ENCODE measurements at places on chromosomes 13 and 19.

DNA sequence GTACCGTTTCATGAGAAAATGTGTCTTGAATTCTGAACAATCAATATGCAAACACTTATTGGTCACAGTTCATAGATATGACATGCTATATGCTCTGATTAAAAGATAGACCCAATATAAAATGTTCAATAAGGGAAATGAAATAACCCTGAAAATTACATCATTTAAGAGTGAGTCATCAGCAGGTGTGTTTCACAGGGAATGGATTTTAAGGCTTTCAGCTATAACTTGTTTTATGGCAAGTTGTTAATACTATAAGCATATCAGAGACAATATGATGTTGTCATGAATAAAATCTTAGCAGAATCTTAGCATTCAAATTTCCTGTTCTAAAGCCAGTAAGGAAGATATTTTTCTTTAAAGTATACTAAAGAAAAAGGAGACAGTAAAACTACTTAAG, 483.4 kb upstream of the PCDH9 start:
- H3K27me3 ChIP-seq: no peaks in the 10 kb centered on the region
- no peak for DNase-seq
- H3K4me1 ChIP-seq: no peaks in the 10 kb centered on the region
- H3K36me3 ChIP-seq: no peaks in the 10 kb centered on the region
- no peak overlapping the region for H3K27ac ChIP-seq
- no peak overlapping the region for H3K4me3 ChIP-seq

DNA sequence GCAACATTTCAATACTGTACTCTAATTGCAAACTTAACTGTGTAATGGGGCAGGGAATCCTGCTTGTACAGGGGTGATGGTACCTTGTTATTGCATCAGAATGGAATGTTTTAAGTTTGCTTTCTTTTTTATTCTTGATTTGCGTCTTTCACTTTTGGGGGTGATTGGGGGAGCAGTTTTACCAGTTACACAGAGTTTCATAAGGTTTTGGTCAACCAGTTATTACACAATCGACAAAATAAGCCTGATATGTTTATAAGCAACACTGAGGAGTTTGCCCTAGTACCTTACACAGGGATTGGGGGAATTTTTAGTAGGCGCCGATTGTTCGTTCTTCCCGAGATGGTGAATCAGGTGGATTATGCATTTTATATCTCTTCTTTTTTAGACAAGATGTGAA, 2.7 kb downstream of the KLF5 start:
- H3K4me1 ChIP-seq: peaks cover 6% of the 10 kb centered on the region
- H3K36me3 ChIP-seq: no peaks in the 10 kb centered on the region
- no peak overlapping the region for H3K4me3 ChIP-seq
- no peak overlapping the region for H3K27ac ChIP-seq

DNA sequence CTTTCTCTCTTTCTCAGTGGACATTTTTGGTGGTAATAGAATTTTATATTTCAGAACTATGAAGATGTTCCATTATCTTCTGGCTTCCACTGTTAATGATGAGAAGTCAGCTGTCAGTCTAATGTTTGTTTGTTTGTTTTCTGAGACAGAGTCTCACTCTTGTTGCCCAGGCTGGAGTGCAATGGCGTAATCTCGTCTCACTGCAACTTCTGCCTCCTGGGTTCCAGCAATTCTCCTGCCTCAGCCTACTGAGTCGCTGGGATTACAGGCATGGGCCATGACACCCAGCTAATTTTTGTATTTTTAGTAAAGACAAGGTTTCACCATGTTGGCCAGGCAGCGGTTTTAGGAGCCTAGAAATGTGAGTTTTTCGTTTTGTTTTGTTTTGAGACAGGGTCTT, 4.7 kb downstream of the ZNF317 start:
- H3K4me1 ChIP-seq: peaks cover 12% of the 10 kb centered on the region
- DNase-seq: no peak
- H3K27me3 ChIP-seq: no peaks in the 10 kb centered on the region
- no peak overlapping the region for H3K4me3 ChIP-seq
- peaks cover 5% of the 10 kb centered on the region for H3K36me3 ChIP-seq
- no peak overlapping the region for H3K27ac ChIP-seq

DNA sequence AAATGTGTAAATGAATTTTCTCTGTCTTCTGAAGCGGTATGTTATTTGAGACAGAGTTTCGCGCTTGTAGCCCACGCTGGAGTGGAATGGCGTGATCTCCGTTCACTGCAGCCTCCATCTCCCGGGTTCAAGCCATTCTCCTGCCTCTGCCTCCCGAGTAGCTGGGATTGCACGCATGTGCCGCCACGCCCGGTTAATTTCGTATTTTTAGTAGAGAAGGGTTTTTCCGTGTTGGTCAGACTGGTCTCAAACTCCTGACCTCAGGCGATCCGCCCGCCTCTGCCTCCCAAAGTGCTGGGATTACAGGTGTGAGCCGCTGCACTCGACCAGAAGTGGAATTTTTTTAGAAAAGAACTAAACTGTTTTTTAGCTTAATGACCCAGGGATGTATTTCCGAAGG, 3.4 kb upstream of the ZNF808 start:
- no peaks in the 10 kb centered on the region for H3K36me3 ChIP-seq
- no peak overlapping the region for H3K4me3 ChIP-seq
- no peaks in the 10 kb centered on the region for H3K27me3 ChIP-seq

- no peak overlapping the region for H3K27ac ChIP-seq
- DNase-seq: no peak
- peaks cover 18% of the 10 kb centered on the region for H3K36me3 ChIP-seq
- H3K4me1 ChIP-seq: no peaks in the 10 kb centered on the region
Measured at GRCh38 chr19:4980838-4981680, 12.1 kb downstream of the KDM4B start.

- no peaks in the 10 kb centered on the region for H3K36me3 ChIP-seq
- H3K4me3 ChIP-seq: no peak overlapping the region
- no peak for DNase-seq
- H3K4me1 ChIP-seq: no peaks in the 10 kb centered on the region
- no peak overlapping the region for H3K27ac ChIP-seq
Measured at GRCh38 chr19:5154129-5154798, 185.4 kb downstream of the KDM4B start.

DNA sequence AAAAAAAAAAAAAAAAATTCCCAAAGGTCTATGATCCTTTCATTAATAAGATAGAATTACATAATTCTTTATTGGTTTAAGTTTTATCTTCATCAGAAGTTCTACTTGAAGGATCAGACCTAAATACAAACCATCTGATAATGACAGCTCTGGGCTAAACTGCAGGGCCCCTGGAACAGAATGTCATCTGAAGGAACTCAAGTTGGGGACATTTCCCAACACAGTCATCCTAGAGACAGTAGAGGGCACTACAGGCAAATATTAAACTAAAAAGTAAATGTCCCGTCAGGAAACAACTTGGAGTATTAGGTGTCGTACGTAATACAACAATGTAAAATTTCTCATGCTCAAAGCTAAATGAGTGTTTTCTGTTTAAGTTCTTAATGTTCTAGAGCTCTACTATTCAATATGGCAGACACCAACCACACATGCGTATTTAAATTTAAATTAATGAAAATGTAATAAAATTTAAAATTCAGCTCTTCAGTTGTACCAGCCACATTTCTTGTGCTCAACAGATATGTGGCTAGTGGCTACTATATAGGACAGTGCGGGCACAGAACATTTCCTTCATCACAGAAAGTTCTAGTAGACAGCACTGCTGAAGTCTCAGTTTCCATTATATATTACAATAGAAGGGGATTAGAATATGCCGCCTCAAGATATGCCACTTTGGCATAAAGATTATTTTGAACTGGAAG, 21.8 kb upstream of the NAXD start:
- no peaks in the 10 kb centered on the region for H3K4me1 ChIP-seq
- H3K27me3 ChIP-seq: no peaks in the 10 kb centered on the region
- H3K36me3 ChIP-seq: no peaks in the 10 kb centered on the region
- no peak for DNase-seq
- no peak overlapping the region for H3K4me3 ChIP-seq
- H3K27ac ChIP-seq: no peak overlapping the region

- no peak for DNase-seq
- no peaks in the 10 kb centered on the region for H3K27me3 ChIP-seq
- no peaks in the 10 kb centered on the region for H3K4me1 ChIP-seq
- H3K36me3 ChIP-seq: no peaks in the 10 kb centered on the region
Measured at GRCh38 chr19:17358395-17358794, 18.7 kb downstream of the PLVAP start.

- H3K4me3 ChIP-seq: no peak overlapping the region
- no peak for DNase-seq
- H3K27me3 ChIP-seq: no peaks in the 10 kb centered on the region
- peaks cover 9% of the 10 kb centered on the region for H3K4me1 ChIP-seq
Measured at GRCh38 chr13:24630851-24631620, 49.2 kb upstream of the ATP12A start.

DNA sequence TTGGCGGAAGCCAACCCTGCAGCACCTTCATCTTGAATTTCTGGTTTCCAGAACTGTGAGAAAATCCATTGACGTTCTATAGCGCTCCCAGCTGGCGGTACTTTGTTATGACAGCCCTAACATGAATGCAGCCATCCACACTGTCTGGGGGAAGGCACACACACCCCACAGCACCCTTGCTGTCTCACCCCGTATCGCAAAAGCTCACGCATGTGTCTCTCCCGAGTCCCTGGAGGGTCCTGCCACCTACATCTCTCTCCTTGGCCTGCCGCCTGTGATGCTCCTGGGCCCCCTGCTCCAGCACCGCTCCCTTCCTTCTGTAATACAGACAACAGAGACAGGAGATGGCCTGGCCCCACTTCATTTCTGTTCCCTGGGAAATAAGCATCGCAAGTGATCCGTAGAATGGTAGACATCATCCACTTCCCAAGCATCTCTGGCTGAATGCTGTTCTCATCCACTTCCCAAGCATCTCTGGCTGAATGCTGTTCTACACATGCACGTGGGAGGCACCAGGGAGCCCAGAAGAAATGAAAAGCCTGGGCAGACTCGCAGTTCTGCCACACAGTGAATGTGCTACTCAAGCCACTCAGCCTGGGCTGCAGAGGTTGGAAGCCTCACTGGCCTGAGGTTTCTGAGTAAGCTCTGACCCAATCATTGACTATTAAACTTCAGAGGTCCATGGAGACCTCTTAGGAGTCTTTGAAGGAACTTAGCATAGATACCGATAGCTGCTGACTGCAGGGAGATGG, 29.6 kb downstream of the EPN1 start:
- no peaks in the 10 kb centered on the region for H3K4me1 ChIP-seq
- H3K27me3 ChIP-seq: no peaks in the 10 kb centered on the region
- no peak for DNase-seq
- no peak overlapping the region for H3K4me3 ChIP-seq
- no peaks in the 10 kb centered on the region for H3K36me3 ChIP-seq

GRCh38 chr13:50437252-50437651, 406.2 kb downstream of the DLEU7 start:
- no peaks in the 10 kb centered on the region for H3K36me3 ChIP-seq
- no peak overlapping the region for H3K27ac ChIP-seq
- DNase-seq: no peak
- no peaks in the 10 kb centered on the region for H3K27me3 ChIP-seq

DNA sequence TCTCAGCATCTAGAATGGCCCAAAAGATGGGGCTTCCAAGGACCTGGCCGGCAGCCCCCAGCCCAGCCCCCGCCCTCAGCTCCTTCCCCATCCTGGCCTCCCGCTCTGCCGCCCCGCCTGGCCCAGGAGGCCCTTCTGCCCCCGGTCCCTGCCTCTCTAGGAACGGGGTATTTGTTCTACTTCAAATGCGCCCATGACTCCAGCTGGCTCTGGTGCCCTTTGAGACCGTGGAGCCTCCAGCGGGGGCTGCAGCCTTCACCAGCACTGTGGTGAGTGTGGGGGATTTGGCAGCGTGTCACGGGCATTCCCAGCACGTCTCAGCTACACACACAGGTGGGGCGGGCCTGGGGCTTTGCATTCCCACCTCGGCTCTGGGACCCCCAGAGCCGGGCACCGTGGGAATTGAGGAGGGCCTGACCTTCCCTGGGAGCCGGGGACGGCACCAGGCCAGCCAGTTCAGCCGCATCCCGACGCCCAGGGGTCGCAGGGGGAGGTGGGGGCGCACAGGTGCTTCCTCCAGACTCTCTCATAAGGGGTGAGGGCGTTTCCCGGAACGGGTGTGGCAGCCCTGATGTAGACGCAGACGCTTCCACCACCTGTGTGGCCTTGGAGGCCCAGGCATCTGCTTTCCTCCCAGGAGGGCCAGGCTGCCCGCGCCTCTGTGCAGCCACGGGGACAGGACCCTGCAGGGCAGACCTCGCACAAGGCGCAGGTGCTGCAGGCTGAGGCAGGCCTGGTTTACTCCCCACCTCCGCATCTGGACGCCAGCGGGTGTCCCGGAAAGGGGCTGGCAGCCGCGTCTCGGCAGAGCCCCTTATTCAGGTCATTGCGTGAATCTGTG, 947 bp downstream of the ATP4B start:
- H3K36me3 ChIP-seq: no peaks in the 10 kb centered on the region
- no peaks in the 10 kb centered on the region for H3K27me3 ChIP-seq
- no peak overlapping the region for H3K4me3 ChIP-seq

- no peak overlapping the region for H3K27ac ChIP-seq
- no peak for DNase-seq
- H3K4me1 ChIP-seq: peaks cover 2% of the 10 kb centered on the region
- no peaks in the 10 kb centered on the region for H3K27me3 ChIP-seq
Measured at GRCh38 chr19:43738780-43739211, 16.0 kb downstream of the SMG9 start.

DNA sequence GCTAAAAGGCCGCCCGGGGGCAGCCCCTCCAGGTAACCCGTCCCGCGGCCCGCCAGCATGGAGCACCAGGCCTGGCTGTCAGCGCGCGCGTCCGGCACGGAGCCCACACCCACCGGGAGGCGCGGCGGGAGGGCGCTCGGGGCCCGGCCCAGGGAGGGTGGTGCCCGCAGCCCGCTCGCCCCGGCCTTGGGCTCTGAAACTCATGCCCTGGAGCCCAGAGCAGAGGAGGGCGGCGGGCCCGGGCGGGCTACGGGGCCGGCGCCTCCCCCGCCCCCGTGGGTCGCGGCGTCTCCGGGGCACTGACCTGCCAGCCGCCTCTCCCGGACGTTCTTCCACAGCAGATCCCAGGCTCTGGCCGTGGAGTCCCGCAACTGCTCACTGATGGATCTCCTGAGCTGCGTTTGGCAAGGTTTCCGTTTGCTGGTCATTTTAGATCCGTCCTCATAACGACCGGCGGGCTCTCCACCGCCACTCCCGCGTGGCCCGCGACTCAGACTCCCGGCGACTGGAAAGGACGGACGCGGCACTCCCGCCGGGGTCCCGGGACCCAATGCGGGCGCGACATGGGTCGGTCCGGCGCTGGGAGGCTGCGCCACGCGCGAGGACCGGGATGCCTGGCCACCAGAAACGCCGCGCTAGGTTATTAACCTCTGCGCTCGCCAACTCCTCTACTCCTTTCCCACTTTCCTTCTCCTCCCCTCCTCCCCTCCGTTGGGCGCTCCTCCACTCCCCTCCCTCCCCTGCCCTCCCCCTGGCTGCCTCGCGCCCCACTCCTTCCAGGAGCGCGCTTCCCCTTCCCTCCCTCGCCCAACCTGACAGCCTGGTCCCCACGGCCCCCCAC, 64.7 kb upstream of the STARD13 start:
- no peak for DNase-seq
- no peak overlapping the region for H3K4me3 ChIP-seq
- H3K36me3 ChIP-seq: no peaks in the 10 kb centered on the region
- H3K4me1 ChIP-seq: no peaks in the 10 kb centered on the region
- H3K27me3 ChIP-seq: peaks cover 15% of the 10 kb centered on the region

GRCh38 chr13:77928909-77929308, 10.3 kb upstream of the EDNRB start:
- H3K36me3 ChIP-seq: no peaks in the 10 kb centered on the region
- H3K4me1 ChIP-seq: no peaks in the 10 kb centered on the region
- DNase-seq: no peak

Measured in effector memory CD4-positive, alpha-beta T cell (primary cell).